ENCODE measurements at places on chromosomes 12 and 14.

DNA sequence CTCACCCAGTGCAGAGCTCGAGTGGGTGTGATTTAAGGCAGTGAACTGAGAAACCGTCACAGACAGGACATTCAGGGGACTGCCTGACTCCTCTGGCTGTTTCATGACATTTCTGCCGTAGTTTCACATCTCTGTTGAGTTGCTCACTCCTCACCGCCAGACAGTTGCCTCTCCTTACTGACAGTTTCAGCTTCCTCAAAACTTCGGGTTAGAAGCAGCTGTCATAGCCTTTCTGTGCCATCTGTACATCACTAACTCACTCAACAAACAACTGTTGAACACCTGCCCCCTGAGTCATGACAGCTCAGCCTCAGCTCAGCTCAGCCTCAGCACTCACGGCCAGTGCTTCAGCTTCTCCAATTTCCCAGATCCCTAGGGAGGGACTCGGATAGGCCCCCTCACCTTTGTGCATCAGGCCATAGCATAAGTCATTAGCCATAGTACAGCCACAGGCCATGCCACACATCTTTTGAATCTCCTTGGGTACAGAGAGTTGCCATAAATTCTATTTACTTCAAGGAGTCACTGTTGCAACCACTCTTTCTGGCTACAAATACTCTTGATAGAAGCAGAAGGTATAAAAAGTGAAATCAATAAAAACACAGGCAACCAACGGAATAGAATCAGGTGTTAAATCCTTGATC is 6.2 kb upstream of the SLC15A4 start:
- peak; percentile 71 for ATAC-seq

DNA sequence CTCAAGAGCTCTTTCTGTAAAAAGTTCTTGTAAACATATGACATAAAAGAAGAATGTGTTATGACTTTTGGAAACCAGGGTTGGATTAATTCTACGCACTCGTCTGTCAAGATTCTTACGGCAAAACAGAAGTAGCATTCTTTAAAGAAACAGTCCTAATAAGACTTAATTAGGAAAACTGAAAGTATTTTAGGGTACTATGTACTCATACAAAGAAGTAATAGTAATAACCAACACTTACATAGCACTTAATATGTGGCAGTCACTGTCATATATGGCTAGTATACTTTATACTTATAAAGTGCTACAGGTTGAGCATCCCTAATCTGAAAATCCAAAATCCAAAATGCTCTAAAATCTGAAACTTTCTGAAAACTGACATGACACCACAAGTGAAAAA is 72.9 kb upstream of the ST8SIA1 start:
- ATAC-seq = no peak

DNA sequence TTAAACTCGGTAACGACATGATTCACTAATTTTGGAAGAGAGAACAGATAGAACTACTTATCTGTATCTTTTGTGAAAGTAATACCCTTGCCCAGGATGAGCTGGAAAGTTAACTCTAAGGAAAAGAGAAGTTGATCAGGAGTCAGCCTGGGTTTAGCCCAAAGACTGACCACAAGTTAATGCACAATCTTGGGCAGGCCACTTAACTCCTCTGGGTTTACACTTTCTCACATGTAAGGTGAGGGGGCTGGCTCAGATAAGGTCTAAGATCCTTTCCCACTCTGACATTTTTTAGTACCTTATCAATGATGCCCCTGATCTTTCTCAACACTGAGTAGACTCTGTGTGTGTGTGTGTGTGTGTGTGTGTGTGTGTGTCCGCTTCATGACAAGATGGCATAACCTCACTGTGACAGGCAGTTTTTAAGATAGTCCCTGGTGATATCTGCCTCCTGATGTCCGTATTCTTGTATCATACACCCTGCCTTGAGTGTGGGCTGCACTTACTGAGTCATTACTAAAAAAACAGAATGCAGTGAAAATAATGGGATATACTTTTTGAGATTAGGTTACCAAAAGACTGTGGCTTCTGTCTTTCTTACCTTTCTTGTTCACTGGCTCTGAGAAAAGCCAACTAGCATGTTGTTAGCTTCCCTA is 56.2 kb upstream of the CCDC198 start:
- ATAC-seq = no peak

DNA sequence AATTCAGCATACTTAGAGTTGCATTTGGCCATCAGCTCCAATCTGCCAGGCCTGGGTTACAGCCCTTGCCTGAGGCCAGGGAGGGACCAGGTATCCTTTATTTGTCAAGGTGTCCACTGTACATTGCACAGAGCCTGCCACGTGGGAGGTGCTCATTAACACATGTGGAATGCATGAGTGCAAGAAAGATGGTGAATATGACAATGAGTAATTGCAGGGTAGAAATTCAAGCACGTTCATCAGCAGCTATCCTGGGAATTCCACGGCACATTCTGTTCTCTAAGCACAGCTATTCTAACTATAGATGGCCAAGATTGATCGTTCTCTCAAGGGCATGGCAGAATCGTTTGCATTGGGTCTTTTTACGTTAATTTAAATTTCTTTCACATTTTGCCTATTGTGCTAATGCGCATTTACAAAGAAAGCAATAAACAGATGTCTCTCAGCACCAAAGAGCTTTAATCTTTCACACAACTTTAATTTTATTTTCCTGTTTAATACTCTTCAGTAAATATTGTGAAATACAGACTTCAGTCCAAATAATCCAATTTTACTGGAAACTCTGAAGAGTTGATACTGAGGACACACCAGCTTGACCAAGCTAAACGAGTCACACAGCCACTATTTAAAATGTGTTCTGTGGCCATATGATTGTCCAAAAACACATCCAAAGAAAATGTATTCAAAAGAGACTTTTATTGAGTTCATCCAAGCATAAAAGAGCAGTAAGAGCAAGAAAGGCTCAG is 1025.7 kb upstream of the TMEM132C start:
- ATAC-seq = no peak

GRCh38 chr14:58479975-58480374 is 52.5 kb downstream of the KIAA0586 start:
- no peak for ATAC-seq

DNA sequence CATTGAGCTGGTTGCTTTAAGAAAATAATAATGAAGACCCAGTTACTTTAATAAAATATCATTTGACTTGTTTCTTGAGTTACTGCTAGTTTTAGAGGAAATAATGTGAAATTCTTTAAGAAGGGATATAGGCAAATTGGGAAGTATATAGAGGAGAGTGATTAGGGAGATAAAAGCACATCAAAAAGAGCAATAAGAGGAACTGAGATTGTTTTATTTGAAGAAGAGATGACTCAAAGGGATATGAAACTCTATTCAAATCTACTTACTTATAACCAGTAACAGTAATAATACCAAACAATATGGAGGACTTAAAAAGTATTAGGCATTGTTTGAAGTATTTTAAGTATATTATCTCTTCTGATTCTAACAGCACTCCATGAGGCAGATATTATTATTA is 37.1 kb downstream of the LRRK2 start:
- no peak for ATAC-seq

DNA sequence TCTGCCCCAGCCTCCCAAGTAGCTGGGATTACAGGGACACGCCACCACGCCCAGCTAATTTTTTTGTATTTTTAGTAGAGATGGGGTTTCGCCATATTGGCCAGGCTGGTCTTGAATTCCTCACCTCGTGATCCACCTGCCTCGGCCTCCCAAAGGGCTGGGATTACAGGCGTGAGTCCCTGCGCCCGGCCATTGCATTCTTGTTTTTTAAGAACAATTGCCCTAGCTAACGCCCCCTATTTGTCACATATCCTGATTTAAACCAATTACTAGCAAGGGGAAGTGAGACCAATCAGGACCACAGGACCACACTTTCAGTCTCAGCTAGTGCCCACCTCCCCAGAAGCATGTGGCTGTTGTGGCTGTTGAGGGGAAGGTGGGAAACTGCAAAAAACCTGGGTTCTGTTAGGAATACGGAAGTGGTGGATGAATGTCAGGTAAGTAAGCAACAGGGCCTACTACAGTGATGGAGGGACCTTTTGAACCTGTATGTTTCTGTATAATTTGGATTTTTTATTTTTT is 37.8 kb upstream of the NFYB start:
- ATAC-seq = no peak

DNA sequence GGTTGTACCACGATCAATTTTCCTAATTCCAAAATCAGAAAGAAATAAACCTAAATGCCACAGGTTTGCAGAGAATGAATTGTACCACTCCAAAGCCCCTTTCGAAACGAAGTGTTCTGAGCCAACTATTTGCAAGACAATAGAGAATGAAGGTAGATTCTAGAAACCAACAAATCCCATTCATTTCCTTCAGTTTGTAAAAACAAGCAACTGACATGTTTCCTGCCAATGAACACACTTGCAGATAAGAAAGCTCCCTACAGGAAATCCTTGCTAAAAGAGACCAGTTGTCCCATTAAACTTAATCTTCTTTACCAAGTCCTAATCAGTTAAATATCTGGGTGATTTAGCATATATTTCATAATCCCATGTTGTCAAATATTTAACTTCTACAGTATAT is 198.4 kb upstream of the FOXN3 start:
- no peak for ATAC-seq

GRCh38 chr14:76774821-76775694 is 13.8 kb downstream of the VASH1 start:
- ATAC-seq = no peak

- no peak for ATAC-seq
Observed at GRCh38 chr12:114166362-114166761, 200.2 kb upstream of the RBM19 start.

DNA sequence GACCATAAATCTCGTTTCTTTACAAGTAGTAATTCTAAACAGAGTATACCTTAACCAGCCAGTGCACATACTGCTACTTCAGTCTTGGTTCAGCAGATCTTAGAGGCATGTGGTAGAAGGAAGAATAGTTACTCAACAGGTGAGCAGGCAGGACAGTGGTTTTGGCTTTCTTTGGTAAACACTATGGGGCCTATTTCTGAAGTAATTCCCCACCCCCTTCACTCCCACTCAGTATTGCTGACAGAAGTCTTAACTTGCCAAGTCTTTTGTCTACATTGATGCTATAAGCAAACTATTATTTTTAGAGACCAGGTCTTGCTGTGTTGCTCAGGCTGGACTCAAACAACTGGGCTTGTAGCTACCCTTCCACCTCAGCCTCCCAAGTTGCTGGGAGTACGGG is 68.5 kb downstream of the FBXO34 start:
- peak; percentile 68 for ATAC-seq

GRCh38 chr12:64773386-64773785 is 14.2 kb upstream of the GNS start:
- ATAC-seq = no peak

GRCh38 chr12:12717586-12718380 is 615 bp downstream of the CDKN1B start:
- peak; percentile 2 for ATAC-seq

GRCh38 chr12:92369056-92369455 is 223.4 kb upstream of the BTG1 start:
- peak; percentile 55 for ATAC-seq

- ATAC-seq = no peak
Observed at GRCh38 chr12:124301084-124301654, 6.3 kb downstream of the RFLNA start.

- peak; percentile 69 for ATAC-seq
Observed at GRCh38 chr12:46548605-46549071, 176.1 kb upstream of the SLC38A2 start.

GRCh38 chr12:77229640-77230442 is 164.5 kb upstream of the E2F7 start:
- ATAC-seq = no peak

GRCh38 chr12:91387461-91388134 is 205.0 kb upstream of the DCN start:
- ATAC-seq = no peak

DNA sequence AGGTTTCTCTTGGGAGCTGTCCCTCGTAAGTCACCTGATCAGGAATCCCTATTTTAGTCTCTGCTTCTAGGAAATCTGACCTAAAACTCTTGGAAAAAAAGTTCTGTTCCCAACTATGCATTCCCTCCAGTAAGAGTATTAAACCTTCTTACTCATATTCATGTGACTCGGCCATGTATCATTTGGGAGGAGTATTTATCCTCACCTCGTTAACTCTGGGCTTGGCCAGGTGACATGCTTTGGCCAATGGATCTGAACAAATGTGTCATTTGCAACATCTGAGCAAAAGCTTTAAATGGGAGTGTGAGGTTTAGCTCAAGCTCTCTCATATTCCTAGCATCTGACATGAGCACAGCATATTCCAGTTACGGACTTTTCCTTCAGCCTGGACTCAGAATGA is 226.8 kb downstream of the NUAK1 start:
- peak; percentile 76 for ATAC-seq

GRCh38 chr14:104306450-104307040 is 168.2 kb downstream of the KIF26A start:
- ATAC-seq = no peak

DNA sequence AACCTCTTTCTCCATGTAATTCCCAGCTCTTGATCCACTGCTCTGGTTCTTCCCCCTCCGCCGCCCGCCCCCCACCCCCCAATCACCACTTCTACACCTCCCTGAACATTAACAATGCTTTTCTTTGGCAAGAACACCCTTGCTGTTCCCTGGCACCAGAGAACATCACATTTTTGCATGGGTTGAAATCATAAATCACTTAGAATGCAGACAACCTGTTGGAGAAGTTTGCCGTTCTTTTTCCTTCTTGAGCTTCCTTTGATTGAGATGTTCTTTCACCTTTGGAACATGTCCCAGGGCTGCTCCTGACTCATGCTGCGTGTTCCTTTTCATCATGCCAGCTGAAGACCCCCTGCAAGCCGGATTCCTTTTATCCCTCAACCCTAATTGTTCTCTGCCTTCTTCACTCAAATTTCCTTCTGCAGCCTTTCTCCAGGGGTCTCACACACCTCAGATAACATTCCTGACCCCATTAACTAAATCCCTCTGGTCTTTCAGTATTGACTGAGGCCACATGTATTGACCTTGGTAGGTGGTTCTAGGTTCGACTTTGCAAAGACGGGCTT is 294.1 kb upstream of the TMPO start:
- ATAC-seq = no peak

- ATAC-seq = no peak
Observed at GRCh38 chr12:30578426-30578825, 117.2 kb downstream of the IPO8 start.

DNA sequence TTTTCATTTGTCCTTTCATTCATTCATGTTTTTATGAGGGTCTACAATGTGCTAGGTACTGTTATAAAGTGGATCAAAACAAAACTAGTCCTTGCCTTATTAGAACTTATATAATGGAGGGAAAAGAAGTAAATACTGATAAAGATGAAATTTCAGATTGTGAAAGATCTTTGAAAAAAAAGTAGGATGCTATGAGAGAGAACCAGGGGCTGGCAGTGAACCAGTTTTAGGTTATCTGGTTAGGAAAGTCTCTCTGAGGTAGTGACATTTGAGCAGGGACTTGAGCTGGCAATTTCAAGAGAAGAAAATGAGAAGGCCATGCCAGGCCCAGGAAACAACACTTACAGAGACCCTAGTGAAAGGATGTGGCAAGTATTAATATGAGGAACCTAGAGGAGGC is 57.3 kb upstream of the E2F7 start:
- ATAC-seq = no peak
